ENCODE measurements at places on chromosomes 5 and 9.
A peak's percentile ranks its signal among the peaks of the same experiment; 100 is the strongest.

DNA sequence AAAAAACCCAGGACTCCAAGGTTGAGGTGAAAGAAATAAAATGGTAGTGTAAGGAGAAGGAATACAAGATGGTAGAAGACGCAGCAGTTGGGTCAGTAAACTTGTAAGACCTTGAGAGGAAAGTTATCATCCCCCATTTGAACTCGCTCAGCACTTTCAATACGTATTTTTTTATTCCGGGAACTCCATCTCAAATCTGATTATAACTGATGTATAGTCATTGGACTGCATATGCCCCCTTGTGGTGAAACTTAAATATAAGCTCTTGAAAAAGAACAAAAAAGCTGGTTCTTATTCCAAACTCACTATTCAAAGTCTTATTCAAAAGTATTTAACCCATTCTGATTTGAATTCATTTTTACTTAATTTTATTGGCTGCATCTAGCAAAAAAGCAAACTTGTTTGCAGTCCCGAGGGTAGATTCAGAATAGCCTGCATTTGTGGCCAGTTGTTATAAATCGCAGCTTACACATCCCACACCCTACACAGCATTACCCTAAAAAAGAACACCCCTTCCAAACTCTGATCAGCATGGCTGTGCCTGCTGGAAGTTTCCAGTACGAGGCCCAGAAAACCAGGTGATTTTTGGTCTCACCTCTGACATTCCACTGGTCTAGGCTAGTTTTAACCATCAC is 118.0 kb downstream of the ESM1 start:
- peak; percentile 13 for DNase-seq

- no peak for DNase-seq
These were observed 272.1 kb upstream of the CCNG1 start for GRCh38 chr5:163165277-163165676.

DNA sequence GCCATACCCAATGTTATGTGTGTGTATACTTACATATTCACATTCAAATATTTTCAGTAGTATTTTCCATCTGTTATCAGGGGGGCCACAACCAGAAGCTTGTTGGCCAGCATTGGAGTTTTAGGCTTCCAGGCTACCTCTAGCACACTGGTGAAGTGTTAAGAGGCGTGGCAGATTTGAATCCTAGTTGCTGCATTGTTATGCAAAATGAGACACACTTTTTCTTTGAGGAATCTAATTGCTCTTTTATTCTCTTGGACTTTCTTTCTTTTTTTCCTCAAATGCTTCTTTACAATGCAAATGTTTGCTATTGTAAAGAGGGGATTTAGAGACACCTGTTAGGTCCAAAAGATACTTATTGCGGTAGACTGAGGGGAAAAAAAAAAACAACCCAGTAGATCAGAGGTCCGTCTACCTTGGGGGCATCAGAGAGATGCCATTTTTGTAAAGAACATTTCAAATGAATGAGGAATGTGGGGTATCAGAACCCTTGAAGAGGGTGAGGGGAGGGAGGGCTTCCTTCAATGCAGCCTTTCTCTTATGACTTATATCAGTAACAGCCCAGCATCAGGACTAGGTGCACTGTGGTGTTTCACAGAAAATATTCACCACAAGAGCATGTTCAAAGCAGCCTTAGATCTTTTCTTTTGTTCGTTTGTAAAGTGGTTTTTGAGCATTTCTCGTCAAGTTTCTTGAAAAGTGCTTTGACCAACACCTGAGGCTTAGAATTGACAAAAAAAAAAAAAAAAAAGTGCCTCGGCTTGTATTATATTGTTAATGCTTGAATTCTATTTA is 3.8 kb downstream of the SMARCA2 start:
- DNase-seq, result no peak

DNA sequence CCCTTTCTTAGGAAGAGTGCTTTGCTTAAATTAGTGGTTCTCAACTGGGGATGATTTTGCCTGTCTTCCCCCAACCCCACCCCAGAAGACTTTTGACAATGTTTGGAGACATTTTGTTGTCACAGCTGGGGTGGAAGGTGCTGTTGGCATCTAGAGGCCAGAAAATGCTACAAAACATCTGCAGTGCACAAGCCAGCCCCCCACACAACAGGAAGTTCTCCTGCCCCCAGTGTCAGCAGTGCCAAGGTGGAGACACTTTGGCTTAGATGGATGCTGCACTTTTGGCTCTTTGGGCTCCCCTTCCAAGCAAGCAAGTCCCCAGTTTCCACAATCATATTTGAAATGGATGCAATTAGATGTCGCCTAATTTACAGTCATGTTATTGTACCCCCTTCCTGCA is 2.7 kb downstream of the HEMGN start:
- peak; percentile 48 for DNase-seq

DNA sequence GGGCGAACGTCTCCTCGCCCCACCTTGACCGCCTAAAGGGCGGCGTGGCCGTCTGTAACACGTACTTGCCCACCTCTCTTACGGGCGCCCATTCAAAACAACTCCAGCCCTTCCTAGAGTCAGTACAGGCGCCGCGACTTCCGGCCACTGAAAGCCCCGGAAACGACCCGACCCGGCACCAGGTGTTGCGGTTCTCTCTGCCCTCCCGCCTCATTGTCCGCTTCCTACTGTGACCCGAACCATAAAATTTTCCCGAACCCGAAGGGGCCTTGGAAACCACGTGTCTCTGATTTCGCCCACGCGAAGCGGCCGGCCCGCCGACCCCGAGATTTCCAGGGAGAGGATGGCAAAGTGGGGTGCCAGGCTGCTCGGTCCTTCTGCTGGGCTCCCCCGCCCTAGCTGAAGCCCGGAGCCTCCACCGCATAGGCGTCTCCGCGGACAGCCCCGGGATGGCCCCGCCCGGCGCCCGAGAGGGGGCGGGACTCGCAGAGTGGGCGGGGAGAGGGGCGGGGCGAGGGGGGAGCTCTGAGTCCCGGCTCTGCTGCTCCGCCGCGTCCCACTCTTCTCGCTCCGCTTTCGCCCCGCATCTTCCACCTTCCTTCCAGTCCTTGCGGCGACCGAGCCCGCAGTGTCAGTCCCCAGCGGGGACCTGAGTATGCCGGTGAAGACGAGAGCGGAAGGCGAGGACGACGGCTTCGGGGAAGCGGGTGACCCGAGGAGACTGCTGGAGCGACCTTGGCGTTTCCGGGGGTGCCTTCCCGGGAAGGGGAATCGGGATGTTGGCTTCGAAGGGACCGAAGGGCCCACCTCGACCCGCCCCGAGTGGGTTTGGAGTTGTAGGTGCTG is 684 bp upstream of the PTGES2 start:
- DNase-seq, result peak; percentile 90

GRCh38 chr9:131382850-131383729 is 10.8 kb upstream of the PRRC2B start:
- DNase-seq, result no peak

- no peak for DNase-seq
These were observed 70.2 kb upstream of the STXBP1 start for GRCh38 chr9:127541865-127542264.

GRCh38 chr5:90170261-90170660 is 239.3 kb downstream of the CETN3 start:
- no peak for DNase-seq

GRCh38 chr5:148290271-148291195 is 21.7 kb upstream of the SPINK7 start:
- no peak for DNase-seq

DNA sequence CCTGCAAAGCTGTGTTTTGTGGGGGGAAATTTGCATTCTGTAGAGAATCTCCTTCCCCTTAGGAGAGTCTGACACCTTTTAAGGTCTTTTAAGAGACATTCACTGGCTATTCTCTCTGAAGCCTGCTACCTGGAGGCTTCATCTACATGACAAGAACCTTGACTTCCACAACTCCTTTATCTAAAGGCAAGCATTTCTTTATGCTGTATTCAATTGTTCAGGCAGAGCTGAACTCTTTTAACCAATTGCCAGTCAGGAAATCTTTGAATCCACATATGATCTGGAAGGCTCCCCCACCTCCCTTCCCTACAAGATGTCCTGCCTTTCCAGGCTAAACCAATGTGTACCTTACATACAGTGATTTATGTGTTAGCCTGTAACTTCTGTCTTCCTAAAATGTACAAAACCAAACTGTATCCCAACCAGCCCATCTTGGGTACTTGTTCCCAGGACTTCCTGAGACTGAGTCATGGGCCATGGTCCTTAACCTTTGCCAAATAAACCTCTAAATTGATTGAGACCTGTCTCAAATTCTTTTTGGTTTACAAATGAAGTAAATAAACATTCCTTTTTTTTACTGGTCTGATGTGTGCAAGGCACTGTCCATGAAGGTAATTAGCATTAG is 9.9 kb downstream of the C9orf85 start:
- DNase-seq, result no peak

DNA sequence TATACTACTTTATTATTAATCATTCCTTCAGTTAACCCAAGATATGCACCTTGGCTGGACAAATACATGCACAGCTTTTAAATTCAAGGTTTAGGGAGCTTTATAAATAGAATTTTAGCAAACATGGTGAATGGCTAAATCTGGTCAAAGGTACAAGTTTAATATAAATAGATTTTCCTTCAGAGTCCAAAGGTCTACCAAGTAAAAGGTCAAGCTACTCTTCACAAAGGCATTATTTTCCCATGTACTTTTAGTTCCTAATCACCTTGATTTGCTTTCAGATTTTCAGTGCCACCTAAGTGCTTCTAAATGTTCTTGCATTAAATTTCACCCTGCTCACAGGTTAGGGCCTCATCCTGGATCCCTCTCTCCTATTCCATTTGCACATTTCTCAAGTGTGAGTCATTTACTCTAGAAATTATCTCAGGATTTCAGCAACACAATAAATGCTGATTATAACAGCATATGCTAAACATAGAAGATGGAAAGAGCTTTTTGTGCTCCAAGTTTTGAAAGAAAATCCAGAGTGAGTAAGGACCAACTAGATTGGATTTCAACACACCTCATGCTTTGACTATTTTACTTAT is 459.4 kb upstream of the ITGA1 start:
- DNase-seq, result no peak

- DNase-seq, result no peak
These were observed 42.3 kb downstream of the ZNF883 start for GRCh38 chr9:112969730-112970129.

- no peak for DNase-seq
These were observed 3.2 kb downstream of the RAB24 start for GRCh38 chr5:177300236-177300880.

DNA sequence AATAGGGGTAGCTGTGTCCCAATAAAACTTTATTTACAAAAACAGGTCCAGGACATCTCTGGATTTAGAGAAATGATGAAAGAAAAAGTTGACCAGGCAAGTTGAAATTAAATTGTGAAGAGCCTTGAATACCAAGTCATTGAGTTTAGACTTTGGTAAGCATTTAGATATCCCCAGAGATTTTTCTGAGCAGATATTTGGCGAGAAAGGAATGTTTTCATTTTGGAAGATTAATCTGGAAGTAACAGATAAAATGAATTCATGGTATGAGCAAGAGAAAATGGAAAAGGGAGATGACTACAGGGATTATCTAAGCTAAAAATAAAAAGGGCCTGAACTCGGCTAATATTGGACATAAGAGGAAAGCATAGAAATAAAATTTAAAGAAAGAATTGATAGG is 157.6 kb downstream of the ACTL7B start:
- DNase-seq, result no peak

DNA sequence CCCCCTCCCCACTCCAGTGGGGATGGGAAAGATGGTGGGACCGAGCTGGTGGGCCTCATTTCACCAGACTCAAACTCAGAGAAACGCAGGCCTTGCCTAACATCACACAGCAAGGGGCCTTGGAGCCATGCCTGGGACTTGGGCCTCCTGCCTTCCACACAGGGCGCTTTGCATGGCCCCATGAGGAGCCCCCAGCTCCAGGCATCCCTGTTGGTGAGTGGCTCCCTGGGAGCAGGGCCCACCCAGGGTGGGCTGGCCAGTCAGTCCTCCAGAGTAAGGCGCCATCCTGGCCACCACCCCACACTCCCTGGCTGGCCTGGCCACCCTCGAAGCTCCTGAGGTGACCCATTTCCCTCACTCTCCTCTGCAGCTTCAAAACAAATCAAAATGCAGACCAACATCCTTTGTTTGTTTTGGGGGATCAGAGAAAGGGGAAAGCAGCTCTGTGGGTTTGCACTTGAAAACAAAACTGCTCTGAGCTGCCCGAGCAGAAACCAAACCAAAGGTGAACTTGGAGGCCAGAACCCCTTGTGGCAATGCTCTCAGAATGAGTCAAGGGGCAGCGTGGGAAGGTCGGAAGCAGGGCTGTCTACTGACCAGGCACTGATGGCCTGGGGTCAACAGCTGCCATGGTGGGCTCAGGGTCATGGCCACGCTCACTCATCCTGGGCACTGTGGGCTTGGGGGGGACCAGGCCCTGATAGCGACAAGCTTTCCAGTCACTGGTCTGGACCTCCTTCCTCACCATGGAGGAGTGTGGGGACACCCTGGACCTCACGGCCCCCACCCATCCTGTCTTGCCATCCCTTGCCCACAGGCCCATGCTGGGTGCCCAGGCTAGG is 37.0 kb upstream of the VDAC1 start:
- DNase-seq, result no peak

- no peak for DNase-seq
These were observed 349.2 kb downstream of the GADD45G start for GRCh38 chr9:89953824-89954615.

DNA sequence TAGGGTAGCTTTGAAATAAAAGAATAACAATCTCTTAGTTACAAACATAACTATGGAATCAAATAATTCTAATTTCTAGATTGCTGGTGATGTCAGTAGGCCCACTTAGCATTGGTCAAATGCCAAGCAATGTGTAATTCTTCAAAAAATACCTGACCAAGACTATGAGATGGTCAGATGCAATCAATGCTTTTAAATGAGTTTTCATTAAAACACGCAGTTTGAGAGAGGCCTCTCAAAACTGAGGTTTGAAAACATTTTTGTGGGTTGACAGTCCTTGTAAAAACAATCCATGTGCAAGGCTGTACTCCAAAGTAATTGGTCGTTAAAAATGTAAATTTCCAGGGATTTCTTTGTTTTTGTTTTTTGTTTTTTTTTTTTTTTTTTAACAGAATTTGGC is 1.2 kb upstream of the RLN2 start:
- DNase-seq, result no peak

DNA sequence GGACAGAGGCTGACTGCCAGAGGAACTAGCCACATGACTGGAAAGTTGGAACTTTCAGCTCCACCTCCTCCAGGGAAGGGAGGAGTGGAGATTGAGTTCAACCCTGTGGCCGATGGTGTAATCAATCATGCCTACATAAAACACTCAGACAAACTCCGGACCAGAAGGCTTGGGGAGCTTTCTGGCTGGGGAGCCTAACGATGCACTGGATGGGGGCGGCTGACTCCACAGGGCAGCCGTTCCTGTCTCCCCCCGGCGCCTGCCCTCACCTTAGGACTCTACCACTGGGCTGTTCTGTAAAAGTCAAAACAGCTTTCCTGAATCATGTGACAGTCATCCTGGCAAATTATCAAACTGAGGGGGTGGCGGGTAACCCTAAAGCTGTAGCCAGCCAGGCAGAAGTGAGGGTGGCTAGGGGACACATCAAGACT is 58.0 kb downstream of the GOLM1 start:
- no peak for DNase-seq

DNA sequence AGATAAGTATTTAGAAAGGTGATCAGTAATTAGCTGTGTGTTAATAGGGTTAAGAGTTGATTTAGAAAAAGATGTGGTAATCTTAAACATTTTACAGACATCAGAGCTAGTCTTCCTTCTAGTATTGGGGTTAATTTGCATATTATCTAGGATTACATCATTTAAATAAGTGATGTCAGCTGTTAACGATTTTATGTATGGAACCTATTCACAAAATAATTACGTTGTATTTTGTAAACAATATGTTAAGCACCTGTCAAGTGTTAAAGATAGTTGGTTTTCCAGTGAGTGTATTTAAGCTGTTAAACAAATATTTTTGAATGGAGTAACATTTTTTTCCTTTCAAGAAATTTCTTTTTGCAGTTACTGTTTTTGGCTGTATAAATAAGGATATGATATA is 2.2 kb downstream of the DCP2 start:
- DNase-seq, result peak; percentile 38

All from hematopoietic multipotent progenitor cell treated with erythropoietin and hydrocortisone succinate and interleukin-3 and kit ligand, for 17 days (in vitro differentiated cells).